ENCODE measurements at places on chromosomes 2 and 18.

DNA sequence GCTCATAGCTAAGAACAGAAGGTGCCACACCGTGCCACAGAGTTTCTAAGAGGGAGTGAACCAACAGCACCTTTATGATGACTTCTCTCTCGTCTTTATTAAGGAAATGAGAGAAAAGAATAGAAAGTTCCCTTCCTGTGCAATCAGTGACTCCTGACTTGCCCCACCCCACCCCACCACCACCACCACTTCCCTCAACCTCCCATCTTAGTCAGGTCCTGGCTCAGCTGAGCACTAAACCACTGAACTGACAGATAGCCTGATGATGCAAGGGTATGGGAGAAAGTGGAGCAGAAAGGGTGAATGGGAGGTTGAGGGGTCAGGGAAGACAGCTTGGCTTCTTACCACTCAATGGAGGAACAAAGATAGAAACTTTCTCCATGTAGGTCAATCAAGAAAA is 75.2 kb upstream of the RMDN2 start:
- DNase-seq: no peak

GRCh38 chr2:143251681-143252080 is 122.5 kb downstream of the ARHGAP15 start:
- no peak for DNase-seq

GRCh38 chr2:27093430-27094352 is 7.1 kb downstream of the KHK start:
- DNase-seq: no peak

DNA sequence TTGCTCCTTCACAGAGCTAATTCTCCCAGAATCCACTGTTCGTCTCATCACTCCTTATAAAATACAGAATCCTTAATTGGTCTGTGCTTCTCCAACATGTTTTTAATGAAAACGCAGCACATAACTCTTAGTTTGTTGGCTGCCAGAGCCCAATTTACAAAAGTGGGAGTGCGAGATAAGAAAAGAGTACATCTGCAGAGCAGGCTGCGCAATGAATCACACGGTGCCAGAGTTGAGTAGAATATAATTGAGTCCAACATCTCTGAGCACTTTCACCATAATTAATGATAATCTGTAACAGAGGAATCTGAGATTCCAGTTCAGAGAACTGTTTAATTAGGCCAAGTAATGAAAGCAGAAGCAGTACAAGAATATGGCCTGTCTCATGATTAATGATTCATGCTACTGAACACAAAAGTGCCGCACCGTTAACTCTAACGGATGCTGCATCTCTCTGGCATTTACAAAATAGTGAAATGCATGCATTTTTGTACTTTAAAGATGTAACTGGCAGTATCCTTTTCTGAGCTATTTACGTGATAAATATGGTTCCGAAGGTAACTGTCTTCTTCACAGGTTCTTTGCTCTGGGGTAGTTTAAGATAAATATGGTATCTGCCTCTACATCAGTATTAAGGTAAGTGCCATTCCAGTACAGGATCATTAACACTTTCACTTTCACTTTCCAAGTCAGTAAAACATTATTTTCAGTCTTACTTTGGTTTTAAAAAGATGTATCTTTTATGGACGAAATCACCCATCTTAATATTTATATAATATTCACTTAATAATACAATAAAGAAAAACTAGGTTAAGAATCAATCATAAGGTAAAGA is 785.6 kb downstream of the NR4A2 start:
- DNase-seq: no peak

DNA sequence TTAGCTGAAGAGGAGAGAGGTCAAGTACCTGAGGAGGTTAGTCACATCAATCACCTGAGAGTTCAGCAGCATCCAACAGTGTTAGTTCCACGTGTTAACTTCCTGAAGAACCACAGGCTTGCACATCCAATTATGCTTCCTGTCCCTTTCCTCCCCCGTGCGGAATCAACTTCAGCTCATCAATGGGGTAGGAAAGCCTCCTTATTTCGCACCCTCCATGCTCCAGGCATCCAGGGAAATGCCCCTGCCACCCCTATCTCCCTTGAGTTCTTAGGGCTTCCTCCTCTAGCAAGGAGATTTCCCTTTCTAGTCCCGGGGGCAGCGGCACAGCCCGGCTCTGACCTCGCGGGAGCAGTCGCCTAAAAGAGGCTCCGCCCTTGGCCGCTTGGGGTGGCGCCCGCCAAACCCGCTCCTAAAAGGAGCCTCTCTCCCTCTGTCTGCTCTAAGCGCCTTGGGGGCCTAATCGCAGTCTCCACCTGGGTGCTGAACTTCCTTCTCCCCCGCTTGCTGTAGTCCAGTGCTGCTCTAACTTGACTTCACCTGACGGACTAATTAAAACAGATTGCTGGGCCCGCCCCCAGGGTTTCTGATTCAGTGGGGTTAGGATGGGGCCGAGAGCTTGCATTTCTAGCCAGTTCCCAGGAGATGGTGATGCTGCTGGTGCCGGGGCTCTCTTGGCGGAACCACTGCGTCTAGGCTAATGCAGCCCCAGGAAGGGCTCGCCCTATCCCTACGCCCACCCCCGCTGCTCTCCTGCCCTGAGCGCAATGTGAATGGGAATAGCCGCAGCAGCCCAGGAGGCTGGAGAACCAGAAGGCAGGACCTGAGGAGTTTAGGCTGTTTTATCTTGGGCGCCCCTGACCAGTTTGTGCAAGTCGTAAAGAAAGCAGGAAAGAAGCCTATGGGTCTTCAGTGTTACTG is 3.4 kb upstream of the TET3 start:
- DNase-seq: no peak

- no peak for DNase-seq
Measured at GRCh38 chr2:72457801-72458516, 310.3 kb upstream of the CYP26B1 start.

GRCh38 chr18:42459873-42460272 is 504.8 kb downstream of the PIK3C3 start:
- no peak for DNase-seq

- no peak for DNase-seq
Measured at GRCh38 chr2:235218486-235218907, 266.7 kb downstream of the SH3BP4 start.

GRCh38 chr18:38616306-38616705 is 1050.7 kb upstream of the CELF4 start:
- no peak for DNase-seq

DNA sequence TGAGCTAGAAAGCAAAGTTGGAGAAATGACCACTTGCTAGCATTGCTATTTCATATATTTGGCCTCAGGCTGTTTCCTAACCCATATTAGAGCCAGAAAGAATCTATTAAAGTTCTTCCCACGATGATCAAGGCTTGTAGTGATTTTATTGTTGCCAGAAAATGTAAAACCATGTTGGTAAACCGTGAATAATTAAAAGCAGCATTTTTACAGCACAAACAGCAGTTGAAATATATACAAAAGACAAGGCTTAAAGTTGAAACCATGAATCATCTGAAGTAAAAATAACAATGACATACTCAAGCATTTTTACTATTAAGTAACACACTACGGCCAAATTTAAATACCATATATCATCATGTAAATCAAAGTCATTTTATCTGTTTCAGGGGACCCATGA is 27.7 kb upstream of the DSC3 start:
- no peak for DNase-seq

DNA sequence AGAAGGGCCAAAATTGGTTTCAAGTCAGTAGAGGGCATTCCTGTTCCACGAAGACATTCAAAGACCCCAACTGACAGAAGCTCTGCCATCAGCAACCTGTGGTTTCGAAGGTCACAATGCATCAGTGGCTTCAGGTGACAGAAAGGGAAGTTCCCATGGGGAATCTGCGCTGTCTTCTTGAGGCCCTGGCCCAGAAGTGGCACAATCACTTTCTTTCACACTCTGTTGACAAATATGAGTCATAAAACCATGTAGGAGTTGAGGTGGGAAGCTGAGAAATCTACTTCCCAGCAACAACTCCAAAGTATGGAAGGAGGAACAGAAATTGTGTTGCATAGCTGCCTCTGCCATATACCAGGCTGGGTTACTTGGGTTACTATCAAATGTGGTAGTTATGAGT is 621.1 kb upstream of the FANCL start:
- DNase-seq: no peak

GRCh38 chr2:233044974-233045605 is 12.6 kb downstream of the NEU2 start:
- no peak for DNase-seq

DNA sequence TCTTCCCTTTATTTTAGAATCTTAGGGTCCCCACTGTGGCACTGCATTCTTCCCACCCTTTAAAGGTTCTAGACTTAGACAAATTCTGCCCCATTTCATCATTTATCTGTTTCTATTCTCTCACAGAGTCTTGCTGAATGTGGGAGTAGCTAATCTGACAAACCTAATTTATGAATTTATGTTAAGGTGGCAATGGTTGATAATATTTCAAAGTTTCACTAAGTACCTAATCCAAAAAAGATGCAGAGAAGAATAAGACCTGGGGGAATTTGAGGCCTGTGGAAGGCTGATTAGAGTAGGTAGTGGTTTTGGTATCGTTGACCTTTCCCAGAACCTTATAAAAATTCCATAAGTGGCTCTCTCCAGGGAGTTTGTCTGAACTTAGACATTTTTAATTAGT is 18.0 kb downstream of the KCNE4 start:
- DNase-seq: no peak

- DNase-seq: no peak
Measured at GRCh38 chr2:222319586-222320435, 21.0 kb upstream of the PAX3 start.

GRCh38 chr2:196442211-196442610 is 197.3 kb upstream of the CCDC150 start:
- no peak for DNase-seq

- no peak for DNase-seq
Measured at GRCh38 chr2:209411718-209412117, 12.1 kb upstream of the MAP2 start.

- DNase-seq: no peak
Measured at GRCh38 chr18:78912844-78913243, 66.8 kb upstream of the SALL3 start.

- no peak for DNase-seq
Measured at GRCh38 chr2:226699321-226699720, 100.3 kb downstream of the IRS1 start.

DNA sequence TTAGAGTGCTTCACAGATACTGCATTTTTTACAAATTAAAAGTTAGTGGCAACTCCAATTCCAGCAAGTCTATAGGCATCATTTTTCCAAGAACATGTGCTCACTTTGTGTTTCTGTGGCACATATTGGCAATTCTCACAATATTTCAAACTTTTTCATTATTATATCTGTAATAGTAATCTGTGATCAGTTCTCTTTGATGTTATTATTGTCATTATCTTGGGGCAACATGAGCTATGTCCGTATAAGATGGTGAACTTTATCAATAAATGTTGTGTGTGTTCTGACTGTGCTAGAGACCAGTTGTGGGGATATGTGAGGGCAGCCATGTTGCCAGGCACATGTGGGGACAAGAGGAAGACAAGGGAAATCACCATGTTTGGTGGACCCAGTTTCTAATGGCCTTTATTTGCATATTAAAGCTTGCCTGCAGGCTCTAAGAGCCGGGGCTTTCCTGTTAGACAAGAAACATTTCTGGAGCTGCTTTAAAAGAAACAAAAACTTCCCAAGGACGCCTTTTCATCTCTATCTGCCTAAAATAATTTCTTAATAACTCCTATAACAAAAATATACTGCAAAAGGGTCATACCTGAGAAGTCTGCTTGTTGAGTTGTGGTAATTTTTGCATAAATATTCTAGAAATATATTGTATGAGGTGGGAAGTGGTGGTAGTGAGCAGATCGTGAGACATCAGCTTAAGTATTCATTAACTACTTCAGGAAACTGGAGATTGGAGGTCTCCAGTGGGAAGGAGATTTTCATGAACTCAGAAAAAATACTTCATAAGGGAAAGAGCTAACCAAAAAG is 37.2 kb downstream of the KYNU start:
- DNase-seq: no peak

DNA sequence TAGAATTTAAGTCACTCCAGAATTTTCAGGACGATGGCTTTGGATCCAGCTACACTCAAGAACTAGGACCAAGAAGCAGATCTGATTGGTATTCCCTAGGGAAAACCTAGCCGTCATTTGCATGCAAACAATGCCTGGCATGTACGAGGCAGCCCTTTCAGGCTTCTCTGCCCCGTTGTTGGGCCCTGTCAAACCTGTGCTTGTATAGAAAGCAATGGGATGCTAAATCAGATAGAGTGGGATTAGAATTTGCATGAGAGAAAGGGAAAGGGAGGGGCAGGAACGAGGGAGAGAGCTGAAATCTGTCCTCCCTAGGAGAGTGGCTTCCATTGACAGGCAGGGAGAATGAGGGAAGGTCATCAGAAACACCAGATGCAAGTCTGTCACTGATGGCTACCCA is 28.6 kb downstream of the ARID5A start:
- DNase-seq: no peak

DNA sequence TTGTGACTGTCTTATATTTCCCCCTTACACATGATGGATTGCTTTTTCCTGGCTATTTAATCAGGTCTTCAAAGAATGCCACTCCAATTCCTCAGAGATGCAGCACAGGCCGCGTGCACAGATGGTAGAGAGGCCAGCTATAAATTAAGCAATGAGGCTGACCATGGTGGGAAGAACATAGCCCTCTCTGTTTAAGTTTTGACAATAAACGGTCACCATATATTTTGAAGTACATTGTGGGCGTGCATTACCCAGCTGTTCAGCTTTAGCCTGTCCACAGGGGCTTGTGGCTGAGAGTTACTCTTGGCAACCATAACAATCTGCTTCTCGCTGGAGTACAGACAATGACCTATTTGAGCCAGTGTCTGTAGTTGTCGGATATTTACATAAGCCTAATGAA is 730.8 kb downstream of the DCC start:
- no peak for DNase-seq

- no peak for DNase-seq
Measured at GRCh38 chr2:26268213-26268612, 23.5 kb downstream of the HADHB start.

DNA sequence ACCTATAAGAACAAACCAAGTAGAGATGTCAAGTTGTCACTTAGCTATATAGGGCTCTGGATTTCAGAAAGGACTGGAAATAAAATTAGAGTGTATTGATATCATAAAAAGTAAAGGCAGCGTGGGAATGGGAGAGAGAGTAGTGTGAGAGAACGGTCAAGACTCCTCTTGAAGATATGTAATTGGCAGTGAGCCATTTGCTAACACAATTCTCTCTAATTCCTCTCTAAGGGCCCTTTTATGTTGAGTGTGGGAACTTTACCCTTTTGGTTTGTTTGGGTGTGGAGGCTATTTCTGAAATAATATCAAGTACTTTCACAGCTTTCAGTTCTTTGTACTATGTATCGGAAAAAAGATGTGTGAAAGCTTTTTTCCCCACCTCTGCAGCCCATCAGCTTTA is 196.8 kb downstream of the LRRTM4 start:
- no peak for DNase-seq

- no peak for DNase-seq
Measured at GRCh38 chr2:119256582-119256921, 32.9 kb downstream of the STEAP3 start.

GRCh38 chr2:26519396-26520147 is 41.6 kb upstream of the OTOF start:
- no peak for DNase-seq

DNA sequence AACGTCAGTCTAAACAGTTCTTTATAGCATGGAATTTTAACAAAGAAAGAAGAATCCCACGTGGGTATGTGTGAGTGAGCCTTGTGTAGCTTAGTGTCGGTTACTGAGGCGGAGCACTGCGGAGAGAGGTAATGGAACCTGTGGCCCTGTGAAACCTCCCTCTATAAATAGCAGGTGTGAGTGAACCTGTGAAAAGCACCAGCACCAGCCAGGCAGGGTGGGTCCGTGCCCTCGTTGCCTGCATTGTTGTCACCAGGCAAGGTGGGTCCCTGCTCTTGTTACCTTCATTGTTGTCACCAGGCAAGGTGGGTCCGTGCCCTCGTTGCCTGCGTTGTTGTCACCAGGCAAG is 4.7 kb downstream of the CTDP1 start:
- DNase-seq: no peak

Measured in activated naive CD4-positive, alpha-beta T cell (primary cell).